Left ventricle myocardium superior (tissue), 1 donor: ENCODE measurements at places on chromosomes 5 and 9. TPM values are rescaled to one million over a fixed set of nuclear protein-coding genes. Genes with fewer than 3 reads are reported as not detected.
A peak's percentile ranks its signal among the peaks of the same experiment; 100 is the strongest.

The CNTRL gene
- total RNA-seq: 4.2 TPM

The ERBIN gene
- 39.6 TPM for total RNA-seq

The SLC36A3 gene
- total RNA-seq: not detected

The ISL1 gene
- not detected for total RNA-seq

The HMCN2 gene
- total RNA-seq: 7.3 TPM

The BTNL9 gene
- total RNA-seq: 37.8 TPM

The FBXL17 gene
- total RNA-seq: 45.1 TPM

GRCh38 chr5:97297063-97297703 lies 114.1 kb upstream of the RIOK2 start:
- no peak for DNase-seq

- no peak for DNase-seq
Measured at GRCh38 chr9:250039-250438, 35.4 kb downstream of the DOCK8 start.

DNA sequence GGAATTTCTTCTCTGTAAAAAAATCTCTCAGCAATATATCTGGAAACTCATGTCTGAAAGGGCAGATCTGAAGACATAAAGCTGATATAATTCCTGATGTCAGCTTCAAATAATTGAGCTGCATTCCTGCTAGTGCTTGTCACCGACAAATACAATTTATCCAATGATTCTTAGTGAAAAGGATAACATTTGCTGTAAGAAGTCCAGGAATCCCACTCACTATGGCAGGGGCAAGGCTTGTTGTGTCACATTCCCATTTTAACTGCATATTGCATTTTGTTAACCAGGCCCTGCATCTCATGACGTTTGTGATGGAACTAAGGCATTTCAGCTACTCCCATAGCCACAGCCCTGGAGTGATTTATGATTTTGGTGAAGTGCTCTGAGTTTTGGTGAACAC lies 160.1 kb upstream of the DAB2 start:
- no peak for DNase-seq

DNA sequence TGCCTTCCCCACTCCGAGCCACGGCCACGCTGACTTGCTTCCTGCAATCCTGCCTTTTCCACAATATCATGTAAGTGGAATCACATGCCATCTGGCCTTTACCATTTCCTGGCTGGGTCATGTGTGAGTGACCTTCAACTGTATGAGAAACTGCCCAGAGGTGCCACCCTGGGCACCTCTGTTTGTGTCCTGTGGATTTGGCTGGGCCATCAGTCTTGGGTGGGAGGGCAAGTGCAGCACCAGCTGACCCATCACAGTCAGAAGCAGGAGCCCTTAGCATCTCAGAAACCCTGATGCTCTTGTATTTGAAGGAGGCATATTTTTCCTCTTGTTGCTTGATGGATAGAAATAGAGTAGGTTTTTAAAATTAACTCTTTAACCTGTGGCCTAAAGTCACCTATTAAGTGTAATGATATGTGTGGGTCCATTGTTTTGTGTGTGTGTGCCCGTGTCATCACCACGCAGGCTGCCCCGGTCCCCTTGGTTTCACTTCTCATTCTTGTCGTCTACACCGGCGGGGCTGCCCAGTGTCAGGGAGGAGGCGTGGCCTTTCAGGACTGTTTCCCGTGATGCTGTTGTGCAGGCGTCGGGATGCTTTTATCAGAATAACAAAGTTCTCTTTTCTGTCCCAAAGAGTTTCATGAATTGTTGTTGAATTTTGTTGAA lies 52.1 kb upstream of the CACNA1B start:
- no peak for DNase-seq

GRCh38 chr5:60754495-60754894 lies 54.5 kb upstream of the DEPDC1B start:
- DNase-seq: no peak

DNA sequence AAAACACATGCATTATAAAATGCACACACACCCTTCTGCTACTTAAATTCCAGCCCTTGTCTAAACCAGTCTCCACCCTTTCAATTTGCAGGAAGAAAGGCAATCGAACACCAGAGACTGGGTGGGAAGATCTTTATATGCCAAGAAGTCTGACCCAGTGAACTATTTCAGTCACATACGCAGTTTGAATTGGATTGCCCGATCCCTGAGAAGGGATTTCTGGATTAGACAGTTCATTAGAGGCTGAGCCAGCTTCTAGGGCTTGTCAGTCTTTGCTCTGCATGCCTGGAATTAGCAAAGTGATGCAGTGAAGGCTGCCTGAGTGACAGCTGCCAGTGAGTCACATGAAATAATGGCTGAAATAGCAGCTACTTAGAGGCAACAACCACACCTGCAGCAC lies 159.9 kb downstream of the PPP2R2B start:
- no peak for DNase-seq

DNA sequence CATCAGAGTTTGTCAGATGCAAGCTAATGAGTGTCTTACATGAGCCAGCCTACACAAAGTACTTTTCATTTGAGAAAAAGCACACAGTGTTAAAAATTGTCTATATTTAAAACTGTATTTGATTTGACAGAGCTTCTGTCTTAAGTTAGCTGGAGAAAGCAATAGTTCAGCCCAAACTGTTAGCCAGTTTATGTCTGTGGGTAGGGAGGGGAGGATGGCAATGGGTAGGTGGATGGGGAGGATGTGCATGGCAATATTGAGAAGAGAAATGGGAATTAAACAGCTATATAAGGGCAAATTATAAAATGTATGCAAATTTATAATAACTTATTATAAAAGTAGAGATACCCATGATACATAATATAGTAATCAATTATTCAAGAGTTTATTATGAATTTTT lies 31.3 kb downstream of the CDH9 start:
- no peak for DNase-seq

DNA sequence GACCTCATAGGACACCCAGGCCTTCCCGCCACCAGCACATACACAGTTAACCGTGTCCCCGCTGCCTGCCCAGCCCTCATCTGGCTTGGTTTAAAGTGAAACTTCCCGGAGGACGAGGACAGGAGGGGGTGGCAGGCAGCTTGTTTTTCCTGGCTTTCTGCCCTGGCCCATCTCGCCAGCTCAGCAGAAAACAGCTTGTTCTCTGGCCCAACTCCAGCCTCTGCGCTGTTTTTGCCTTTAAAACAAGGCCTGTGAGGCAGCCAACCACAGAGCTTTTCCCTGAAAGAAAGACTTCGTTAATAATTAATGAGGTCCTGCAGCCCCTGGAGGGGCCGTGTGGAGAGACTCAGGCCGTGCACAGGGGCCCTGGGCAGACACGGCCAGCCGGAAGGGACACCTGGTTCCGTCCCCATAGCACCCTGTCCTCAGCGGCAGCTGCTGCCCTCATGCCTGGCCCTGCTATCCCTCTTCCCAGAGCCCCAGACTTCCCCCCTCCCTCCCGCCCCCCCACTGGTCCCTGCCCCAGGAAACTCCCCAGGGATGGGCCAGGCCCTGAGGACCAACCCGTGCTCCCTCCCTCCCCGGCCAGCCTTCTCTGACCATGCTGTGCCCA lies 108.7 kb downstream of the RXRA start:
- DNase-seq: peak; percentile 96

DNA sequence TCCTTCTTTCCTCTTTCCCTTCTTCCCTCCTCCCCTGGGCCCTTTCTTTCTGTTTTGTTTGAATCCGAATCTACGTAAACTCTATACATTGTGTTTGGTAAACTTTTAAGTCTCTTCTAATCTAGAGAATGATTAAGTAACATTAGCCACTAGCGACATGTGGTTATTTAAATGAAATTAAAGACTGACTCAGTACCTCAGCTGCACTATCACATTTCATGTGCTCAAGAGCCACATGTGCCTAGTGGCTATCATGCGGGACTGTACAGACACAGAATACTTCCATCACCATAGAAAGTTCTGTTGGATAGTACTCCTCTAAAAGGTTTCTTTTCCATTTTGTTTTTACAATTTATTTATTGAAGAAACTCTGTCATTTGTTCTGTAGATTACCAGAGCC lies 29.0 kb downstream of the DCTN4 start:
- no peak for DNase-seq
